Activated effector memory CD4-positive, alpha-beta T cell treated with Interleukin-2 at 50 U/mL for 16 hours (primary cell): ENCODE measurements at places on chromosomes 2 and 18.

DNA sequence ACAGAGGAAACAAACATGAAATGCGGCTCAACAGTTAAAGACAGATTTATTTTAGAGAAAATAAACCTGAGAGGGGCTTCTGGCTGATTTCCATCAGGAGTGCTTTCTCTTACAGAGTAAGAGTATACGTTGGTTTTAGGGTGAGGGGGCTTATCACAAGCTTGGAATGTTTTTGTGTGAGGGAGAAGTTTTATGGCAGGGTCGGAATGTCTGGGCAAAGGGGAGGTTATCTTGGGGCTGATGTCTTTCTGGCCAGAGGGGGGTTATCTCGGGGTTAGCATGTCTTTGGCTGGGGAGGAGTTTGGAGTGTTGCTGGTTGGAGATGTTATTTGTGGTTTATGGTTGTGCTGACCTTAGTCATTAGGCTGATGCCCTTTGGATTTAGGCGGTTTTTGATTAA is 22.1 kb downstream of the PTRHD1 start:
- DNase-seq: no peak

GRCh38 chr2:208929139-208929864 is 494.5 kb upstream of the MAP2 start:
- no peak for DNase-seq

DNA sequence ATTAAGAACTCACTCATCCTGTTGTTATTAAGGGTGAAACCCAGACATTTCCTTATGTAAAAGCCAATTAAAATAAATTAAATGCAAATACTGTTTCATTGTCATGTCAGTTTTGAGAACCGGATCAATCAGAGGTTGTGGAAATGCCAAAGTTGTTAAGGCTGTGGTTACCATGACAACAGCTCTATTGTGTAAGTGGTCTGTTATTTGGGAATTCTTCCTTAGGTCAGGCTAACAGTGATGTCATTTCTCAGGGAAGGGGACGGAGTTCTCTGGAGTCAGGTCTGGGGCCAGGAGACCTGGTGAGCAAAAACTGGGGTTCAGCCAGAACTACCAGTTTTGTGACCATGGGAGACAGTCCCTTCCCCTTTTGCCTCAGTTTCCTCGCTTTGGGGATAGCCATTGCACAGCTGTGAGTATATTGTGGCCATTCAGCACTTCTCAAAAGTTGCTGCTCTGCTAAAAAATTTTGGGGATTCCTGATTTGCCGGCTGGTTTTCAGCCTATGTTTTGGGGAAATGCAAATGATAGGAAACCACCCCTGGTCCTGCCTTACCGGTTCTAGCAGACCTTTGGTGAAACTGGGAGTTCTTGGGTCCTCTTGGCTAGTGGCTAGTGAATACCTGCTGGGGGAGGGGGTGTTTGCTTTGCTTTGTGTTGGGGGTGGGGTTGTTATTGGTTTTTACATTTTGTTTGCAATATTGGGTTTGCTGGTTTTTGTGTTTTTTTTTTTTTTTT is 21.6 kb downstream of the HPCAL1 start:
- DNase-seq: no peak

- no peak for DNase-seq
Measured at GRCh38 chr2:239136203-239136602, 264.6 kb downstream of the HDAC4 start.

- no peak for DNase-seq
Measured at GRCh38 chr2:28326469-28326805, 66.2 kb upstream of the FOSL2 start.

DNA sequence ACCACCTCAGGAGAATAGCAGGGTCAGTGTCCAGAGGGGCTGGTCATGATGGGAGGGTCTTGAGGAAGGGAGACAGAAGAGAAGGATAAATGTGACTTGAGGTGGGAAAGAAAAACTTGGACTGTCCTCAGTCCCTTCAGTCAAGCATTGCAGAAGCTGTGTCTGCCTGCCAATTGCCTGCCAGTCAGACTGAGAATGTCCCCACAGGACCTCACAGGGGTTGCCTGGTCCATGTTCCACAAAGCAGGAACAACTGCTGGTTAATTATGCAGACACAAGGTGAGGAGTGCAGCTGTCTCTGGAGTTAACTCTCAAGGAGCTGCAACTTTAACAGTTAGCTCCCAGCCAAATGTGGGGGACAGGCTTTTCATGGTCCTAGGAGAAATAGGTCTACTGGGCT is 75.7 kb downstream of the TRIM43 start:
- DNase-seq: no peak

GRCh38 chr2:216430811-216431530 is 18.7 kb downstream of the SMARCAL1 start:
- no peak for DNase-seq

GRCh38 chr18:79006106-79006795 is 26.6 kb downstream of the SALL3 start:
- no peak for DNase-seq

- no peak for DNase-seq
Measured at GRCh38 chr2:228447266-228447915, 265.9 kb upstream of the SPHKAP start.

DNA sequence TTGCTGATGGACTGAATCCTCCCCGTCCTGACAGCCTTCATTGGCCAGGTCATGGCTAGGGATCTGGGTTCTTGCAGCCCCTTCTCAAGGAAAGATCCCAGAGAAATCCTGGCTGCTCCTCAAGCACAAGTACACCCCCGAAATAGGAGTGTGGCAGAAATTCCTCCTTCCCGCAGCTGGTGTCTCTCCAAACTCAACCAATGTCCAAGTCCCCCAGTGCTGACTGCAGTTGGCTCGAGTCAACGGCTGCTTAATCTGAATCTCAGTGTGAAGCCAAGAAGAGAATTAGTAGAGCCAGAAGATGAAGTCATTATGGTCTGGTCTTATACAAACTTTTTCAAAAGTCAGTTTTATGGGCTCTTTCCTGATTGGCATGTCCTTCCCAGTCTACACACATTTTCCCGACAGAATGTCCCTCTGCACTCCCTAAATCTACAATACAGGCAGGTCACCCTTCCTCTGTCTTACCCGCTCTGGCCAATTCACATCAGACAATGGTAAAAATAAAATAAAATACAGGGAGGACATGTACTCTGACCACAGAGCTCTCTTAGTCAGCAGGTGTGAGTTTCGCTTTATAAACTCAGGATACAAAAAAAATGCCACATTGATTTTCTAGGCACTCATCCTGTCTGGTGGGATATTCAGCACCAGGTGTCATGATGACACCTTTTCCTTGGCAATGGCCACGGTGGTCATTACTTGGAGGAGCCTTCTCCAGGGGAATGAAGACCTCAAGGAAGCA is 76.9 kb upstream of the PAPOLG start:
- DNase-seq: no peak

- DNase-seq: no peak
Measured at GRCh38 chr2:609881-610280, 67.3 kb downstream of the TMEM18 start.

- no peak for DNase-seq
Measured at GRCh38 chr2:53356291-53356905, 411.2 kb upstream of the CHAC2 start.

- DNase-seq: no peak
Measured at GRCh38 chr18:50358844-50359243, 16.0 kb upstream of the SKA1 start.

- DNase-seq: no peak
Measured at GRCh38 chr2:169073963-169074751, 4.8 kb downstream of the DHRS9 start.

DNA sequence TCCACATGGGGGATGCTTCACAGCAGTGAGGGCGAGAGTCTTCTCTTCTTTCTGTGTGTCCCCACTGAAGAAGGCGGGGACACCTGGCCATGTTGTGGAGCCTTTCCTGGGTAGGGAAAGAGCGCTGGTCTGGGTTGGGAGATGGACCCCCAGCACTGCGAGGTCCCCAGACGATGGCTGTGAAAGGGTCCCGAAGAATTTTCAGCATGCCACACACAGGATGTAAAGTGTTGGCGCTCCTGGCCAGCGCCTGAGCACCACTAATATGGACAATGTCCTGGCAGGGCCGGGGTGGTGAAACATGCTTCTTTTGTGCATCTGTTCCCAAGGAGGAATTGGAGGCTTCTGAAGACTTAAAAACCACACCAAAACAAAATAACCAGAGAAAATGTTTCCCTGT is 77.2 kb downstream of the GLI2 start:
- no peak for DNase-seq

- DNase-seq: no peak
Measured at GRCh38 chr2:178419123-178419522, 31.9 kb downstream of the PRKRA start.

DNA sequence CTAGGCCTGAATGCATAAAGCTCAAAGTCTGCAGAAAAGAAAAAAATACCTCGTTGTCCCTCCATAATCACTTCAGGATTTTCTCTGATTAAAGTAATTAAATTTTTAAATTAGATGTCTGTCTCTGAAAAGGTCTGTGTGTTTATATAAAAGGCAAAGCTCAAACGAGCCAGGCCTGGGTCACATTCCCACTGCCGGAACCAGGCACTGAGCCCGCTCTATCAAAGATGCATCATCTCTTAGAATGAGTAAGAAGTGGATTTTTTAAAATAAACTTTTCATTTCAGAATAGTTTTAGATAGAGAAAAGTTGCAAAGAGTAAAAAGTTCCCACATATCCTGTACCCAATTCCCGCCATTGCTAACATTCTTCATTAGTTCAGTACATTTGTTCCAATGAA is 202.1 kb upstream of the KYNU start:
- no peak for DNase-seq

DNA sequence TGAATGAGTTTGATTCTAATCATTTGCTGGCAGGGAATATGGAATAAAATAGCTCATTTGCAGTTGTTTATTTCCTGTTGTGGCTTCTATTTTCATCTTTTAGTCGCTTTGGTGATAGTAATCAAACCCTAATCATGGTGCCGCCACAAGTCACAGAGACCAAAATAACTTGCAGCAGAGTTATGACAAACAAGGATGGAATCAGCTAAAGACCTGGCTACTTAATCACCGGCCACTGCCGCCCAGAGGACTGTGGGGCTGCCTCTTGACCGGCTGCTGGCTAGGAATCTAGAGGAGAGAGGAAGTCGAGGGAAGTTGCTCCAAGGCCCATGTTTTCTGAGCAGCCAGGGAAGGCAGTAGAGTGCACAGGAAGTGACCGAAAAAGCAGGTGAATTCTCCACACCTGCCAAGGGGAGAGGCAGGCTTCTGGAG is 5.1 kb upstream of the SMAD7 start:
- DNase-seq: no peak

- no peak for DNase-seq
Measured at GRCh38 chr2:54773838-54774237, 50.4 kb downstream of the EML6 start.

DNA sequence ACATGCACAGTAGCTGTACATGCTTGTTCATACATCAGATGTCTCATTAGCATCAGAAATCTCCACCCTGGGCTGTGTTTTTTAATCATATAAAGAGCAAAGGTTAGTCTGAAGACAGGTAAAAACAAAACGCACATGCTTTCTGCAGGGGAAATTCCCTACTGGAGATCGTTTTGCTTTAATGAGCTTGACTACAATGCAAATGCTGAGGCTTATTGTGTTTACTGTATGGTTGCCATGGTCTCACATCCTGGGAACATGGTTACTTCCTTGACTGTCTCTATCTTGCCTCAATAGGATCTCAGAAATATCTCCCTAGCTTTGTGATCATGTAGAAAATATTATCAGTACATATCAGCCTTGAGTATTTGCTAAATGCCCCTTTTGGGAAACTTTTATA is 336.5 kb upstream of the TFPI start:
- no peak for DNase-seq

DNA sequence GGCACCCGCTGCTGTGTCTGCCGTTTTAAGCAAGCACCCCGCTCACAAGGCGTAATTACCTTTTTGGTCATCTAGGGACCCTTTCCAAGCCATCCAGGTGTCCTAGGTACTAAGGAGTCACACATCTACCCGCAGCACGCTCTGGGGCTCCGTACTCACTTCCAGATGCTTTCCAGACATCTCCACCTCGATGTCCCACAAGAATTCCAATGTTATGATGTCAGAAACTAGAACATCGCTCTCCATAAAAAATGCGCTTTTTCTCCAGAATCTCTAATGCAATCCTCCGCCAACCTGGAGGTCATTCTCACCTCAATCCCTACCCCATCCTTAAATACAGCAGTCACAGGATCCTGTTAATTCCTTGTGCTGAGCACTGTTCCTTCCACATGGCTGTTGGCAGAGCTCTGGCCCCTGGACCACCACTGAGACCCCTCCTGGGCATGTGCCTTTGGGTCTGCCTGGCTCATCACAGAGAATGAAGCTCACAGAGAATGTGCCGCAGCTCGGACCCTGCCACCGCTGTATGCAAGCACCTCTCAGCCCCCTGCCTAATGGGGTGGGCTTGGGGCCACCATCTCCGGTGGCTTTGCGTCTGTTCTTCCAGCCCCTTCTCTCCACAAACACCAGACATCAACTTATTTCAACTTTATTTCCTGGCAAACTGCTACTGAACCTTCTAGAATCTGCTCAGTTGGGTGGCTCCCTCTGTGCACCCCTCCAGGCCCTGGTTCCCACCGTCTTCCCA is 4.6 kb upstream of the PXDN start:
- DNase-seq: no peak

- no peak for DNase-seq
Measured at GRCh38 chr2:14756122-14756541, 123.6 kb downstream of the LRATD1 start.

DNA sequence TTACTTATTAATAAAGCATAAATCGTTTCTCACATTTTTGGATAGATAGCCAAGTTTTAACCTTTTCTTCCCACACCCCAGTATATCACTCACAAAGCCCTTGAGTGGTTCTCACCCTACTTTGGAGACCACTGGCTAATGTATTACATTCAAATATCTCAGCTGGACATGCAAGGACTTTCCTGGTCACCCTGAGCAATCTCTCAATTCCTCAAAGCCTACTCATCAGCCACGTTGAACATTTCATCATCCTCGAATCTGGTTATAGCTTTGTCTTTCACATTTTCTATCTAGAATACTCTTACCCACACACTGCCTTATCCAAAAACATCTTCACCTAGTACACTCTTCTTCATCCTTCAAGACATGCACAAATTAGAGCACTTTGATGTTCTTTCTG is 71.1 kb upstream of the MAPRE2 start:
- no peak for DNase-seq

GRCh38 chr2:120552800-120553481 is 182.7 kb upstream of the GLI2 start:
- no peak for DNase-seq

GRCh38 chr2:78416625-78417300 is 608.7 kb upstream of the REG3G start:
- DNase-seq: no peak

GRCh38 chr2:219532378-219532649 is 11.3 kb downstream of the CHPF start:
- no peak for DNase-seq

- DNase-seq: no peak
Measured at GRCh38 chr2:68716604-68717304, 17.9 kb upstream of the ARHGAP25 start.

DNA sequence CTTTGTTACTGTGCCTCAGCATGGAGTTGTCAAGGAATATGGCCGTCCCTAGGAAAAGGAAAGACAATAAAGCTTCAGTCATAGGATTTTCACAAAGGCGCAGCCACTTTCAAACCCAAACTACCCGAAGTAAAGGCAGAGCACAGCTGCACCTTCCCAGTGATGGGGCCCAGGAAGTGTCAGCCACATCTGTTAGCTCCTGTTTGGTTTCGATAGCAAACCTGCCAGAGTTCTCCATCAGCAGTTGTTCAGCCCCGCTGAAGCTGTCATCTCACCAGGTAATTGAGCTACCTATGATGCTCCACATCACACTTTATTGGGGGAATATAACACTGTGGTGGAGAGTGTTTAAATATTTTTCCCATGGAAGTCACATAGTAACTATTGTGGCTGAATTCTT is 80.7 kb downstream of the LRATD1 start:
- DNase-seq: no peak
